H4 (cell line): ENCODE measurements at places on chromosomes 11 and 22. TPM values are rescaled to one million over a fixed set of nuclear protein-coding genes. Genes with fewer than 3 reads are reported as not detected.

The MAML2 gene
- 2.3 and 4.3 TPM in 2 replicates for total RNA-seq

The KRTAP5-11 gene
- total RNA-seq, result not detected in 2 replicates

The PSMD13 gene
- total RNA-seq, result 248 and 295 TPM in 2 replicates

The TRPM5 gene
- not detected in 2 replicates for total RNA-seq

The TIGD3 gene
- 1.1 and 1.6 TPM in 2 replicates for total RNA-seq

The MMP10 gene
- total RNA-seq, result 0.33 TPM in 1 of 2 replicates, not detected in the other

The MAPK8IP1 gene
- total RNA-seq, result 10.7 and 11.9 TPM in 2 replicates

The CCDC86 gene
- 12.4 and 12.7 TPM in 2 replicates for total RNA-seq

The RBMXL2 gene
- not detected in 2 replicates for total RNA-seq

The CENPM gene
- total RNA-seq, result 52.7 and 62.4 TPM in 2 replicates

The OR2AG2 gene
- 0.06 and 0.84 TPM in 2 replicates for total RNA-seq

The PTPMT1 gene
- total RNA-seq, result 108 and 137 TPM in 2 replicates

The OR8D4 gene
- not detected in 2 replicates for total RNA-seq

The PDGFB gene
- 0.14 TPM in 1 of 2 replicates, not detected in the other for total RNA-seq

The POLD4 gene
- 71.6 and 77.4 TPM in 2 replicates for total RNA-seq

The CCND1 gene
- total RNA-seq, result 67.5 and 80.4 TPM in 2 replicates

The DRD2 gene
- 0.55 and 1.6 TPM in 2 replicates for total RNA-seq

The TESMIN gene
- total RNA-seq, result 0.76 and 4.5 TPM in 2 replicates

The ELF5 gene
- not detected in 2 replicates for total RNA-seq

The MRGPRX3 gene
- total RNA-seq, result not detected in 2 replicates

The SMIM35 gene
- total RNA-seq, result not detected in 2 replicates

The BLID gene
- total RNA-seq, result 0.10 and 0.16 TPM in 2 replicates

The OR5B21 gene
- total RNA-seq, result not detected in 2 replicates

The WT1 gene
- total RNA-seq, result not detected in 2 replicates

The SLC35E4 gene
- total RNA-seq, result 0.56 and 1.8 TPM in 2 replicates
